ENCODE measurements at places on chromosomes 1 and 21.
A peak's percentile ranks its signal among the peaks of the same experiment; 100 is the strongest.

GRCh38 chr1:19345391-19345790 lies 33.3 kb downstream of the SLC66A1 start:
- no peaks in the 10 kb centered on the region for H3K4me1 ChIP-seq
- H3K27me3 ChIP-seq = no peaks in the 10 kb centered on the region
- H3K4me3 ChIP-seq = no peak overlapping the region
- peaks cover 13% of the 10 kb centered on the region for H3K36me3 ChIP-seq

GRCh38 chr1:12756768-12757413 lies 10.9 kb downstream of the CFAP107 start:
- no peaks in the 10 kb centered on the region for H3K4me1 ChIP-seq
- DNase-seq = no peak
- H3K36me3 ChIP-seq = no peaks in the 10 kb centered on the region
- no peak overlapping the region for H3K4me3 ChIP-seq

- no peak overlapping the region for H3K27ac ChIP-seq
- no peaks in the 10 kb centered on the region for H3K4me1 ChIP-seq
These were observed 452.9 kb upstream of the BEND5 start for GRCh38 chr1:49229555-49229954.

DNA sequence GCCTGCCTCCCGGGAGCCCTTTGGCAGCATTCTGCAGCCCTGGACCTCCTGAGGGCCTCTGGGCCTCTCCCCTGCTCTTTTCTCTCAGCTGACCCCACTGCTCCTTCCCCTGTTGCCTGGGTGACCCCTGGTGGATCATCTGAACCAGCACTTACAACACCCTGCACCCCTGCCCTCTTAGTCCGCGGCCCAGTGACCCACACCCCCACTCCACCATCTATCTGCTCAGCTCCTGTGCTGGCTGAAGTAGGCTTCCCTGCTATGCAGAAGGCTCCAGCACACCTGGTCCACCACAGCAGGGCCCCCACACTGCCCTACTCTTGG lies 74.0 kb downstream of the DMRTA2 start:
- no peak overlapping the region for H3K4me3 ChIP-seq
- H3K27me3 ChIP-seq = no peaks in the 10 kb centered on the region
- no peak overlapping the region for H3K27ac ChIP-seq
- no peak for DNase-seq

DNA sequence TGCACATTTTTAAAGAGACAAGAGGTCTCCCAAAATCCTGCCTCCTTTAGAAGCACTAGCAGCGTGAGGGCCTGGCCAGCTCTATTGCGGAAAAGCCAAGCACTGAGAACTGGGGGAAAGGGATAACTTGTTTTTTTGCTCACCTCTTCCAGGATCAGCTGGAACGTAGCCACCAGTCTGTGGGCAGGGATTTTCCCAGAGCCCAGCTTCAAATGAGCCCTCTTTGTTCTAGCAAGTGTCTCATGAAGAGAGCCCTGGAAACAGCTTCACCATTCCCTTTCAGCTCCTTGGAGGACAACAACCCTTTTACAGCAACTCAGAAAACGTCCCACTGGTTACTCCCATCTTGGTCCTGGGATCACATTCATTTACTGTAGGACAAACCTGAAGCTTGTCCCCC lies 195.4 kb downstream of the LMX1A start:
- H3K4me3 ChIP-seq = no peak overlapping the region
- H3K36me3 ChIP-seq = no peaks in the 10 kb centered on the region
- H3K27me3 ChIP-seq = no peaks in the 10 kb centered on the region
- H3K27ac ChIP-seq = no peak overlapping the region

GRCh38 chr1:44775930-44776729 lies 790 bp downstream of the RPS8 start:
- H3K36me3 ChIP-seq = peaks cover 14% of the 10 kb centered on the region
- peak; percentile 37 for DNase-seq
- no peaks in the 10 kb centered on the region for H3K27me3 ChIP-seq
- peaks cover 2% of the 10 kb centered on the region for H3K4me1 ChIP-seq

GRCh38 chr21:36354918-36355680 lies 30.1 kb upstream of the CHAF1B start:
- H3K4me3 ChIP-seq = no peak overlapping the region
- no peak overlapping the region for H3K27ac ChIP-seq
- H3K4me1 ChIP-seq = no peaks in the 10 kb centered on the region
- DNase-seq = no peak
- H3K27me3 ChIP-seq = no peaks in the 10 kb centered on the region

DNA sequence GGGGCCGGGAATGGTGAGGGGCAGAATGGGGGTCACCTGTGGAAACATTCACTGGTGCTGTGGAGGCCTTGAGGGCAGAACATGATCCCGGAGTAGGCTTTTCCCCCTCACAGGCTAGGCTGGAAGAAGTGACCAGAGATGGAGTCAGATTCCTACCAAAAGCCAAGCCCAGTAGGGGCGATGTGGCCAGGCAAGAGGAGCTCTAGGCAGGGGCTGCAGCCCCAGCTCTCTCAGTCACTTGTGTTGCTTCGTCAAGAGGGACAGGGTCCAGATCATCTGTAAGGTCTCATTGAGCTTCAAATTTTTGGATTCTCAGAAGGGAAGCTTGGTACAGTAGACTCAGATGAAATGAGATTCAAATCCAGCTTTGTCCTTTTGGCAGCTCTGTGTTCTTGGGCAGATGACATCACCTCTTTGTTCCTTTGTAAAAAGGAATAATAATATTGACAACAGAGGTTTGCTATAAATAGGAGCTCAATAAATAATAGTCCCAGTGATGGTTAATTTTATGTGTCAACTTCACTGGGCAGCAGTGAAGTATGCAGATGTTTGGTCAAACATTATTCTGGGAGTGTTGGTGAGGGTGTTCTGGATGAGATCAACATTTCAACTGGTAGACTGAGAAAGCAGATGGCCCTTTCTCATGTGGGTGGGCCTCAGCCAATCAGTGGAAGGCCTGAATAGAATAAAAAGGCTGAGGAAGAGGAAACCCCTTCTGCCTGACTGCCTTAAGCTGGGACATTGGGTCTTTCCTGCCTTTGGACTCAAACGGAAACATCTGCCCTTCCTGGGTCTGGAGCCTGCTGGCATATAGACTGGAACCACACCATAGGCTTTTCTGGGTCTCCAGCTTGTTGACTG lies 324.7 kb upstream of the USP24 start:
- no peaks in the 10 kb centered on the region for H3K4me1 ChIP-seq
- H3K27me3 ChIP-seq = no peaks in the 10 kb centered on the region
- no peaks in the 10 kb centered on the region for H3K36me3 ChIP-seq
- DNase-seq = no peak
- no peak overlapping the region for H3K4me3 ChIP-seq
- H3K27ac ChIP-seq = no peak overlapping the region

DNA sequence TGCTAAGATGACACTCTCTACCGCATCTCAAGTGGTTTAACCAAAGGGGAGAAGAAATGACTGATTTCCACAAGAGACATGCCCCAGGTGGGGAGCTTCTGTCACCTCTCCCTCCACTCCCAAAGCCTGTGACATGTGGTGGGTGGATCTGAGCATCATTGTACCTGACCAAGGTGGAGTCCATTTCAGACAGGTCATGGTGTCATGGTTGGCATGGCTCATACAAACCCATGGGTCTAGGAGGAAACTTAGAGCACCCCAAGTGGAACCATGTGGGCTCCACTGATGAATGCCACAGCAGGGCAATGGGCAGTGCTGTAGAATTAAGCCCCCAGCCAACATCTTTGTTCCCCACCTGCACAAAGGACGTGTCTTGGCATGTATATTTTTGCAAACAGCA lies 131.5 kb upstream of the EDN2 start:
- no peaks in the 10 kb centered on the region for H3K4me1 ChIP-seq
- no peaks in the 10 kb centered on the region for H3K27me3 ChIP-seq
- no peak overlapping the region for H3K4me3 ChIP-seq
- DNase-seq = no peak
- no peak overlapping the region for H3K27ac ChIP-seq
- no peaks in the 10 kb centered on the region for H3K36me3 ChIP-seq

DNA sequence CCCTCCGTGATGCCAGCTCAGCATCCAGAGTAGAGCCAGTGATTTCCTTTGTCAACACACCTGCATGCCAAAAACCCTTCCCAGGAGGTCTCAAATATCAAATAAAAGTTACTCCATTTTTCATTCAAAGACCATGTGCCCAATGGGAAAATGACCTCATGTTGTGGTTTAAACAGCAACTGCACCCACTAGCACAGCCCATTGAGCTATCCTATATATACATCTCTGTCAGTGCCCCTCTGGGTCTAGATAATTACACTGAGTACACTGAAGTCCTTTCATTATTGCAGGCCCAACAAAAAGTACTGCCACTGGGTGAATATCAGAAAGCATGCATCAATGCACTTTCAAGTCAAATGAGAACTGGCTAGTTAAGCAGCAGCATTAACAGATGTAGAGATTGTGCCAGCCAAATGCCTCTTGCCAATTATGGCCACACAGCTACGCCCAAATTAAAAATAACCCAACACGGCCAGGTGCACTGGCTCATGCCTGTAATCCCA lies 117.7 kb downstream of the SLC45A1 start:
- no peak overlapping the region for H3K4me3 ChIP-seq
- no peaks in the 10 kb centered on the region for H3K27me3 ChIP-seq
- H3K4me1 ChIP-seq = peaks cover 4% of the 10 kb centered on the region
- H3K36me3 ChIP-seq = no peaks in the 10 kb centered on the region

DNA sequence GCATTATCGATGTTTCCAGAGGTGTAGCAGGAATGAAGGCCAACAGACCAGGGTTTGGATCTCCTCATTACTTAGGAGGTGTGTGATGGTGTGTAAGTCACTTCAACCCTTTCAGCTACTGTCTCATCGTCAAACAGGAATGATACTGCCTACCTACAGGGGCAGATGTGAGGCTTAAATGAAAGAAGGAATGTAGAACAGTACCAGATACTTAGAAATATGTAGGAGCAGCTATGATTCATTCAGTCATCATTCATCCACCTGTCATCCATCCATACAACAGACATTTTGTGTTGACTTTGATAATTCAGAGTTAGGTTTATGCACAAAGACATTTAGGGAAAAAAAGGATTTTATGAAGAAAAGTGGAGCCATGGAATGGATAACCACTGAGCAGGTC lies 486.9 kb upstream of the DAB1 start:
- no peaks in the 10 kb centered on the region for H3K4me1 ChIP-seq
- H3K36me3 ChIP-seq = no peaks in the 10 kb centered on the region
- H3K27me3 ChIP-seq = no peaks in the 10 kb centered on the region
- no peak for DNase-seq
- H3K4me3 ChIP-seq = no peak overlapping the region

- no peaks in the 10 kb centered on the region for H3K27me3 ChIP-seq
- no peak for DNase-seq
- H3K4me1 ChIP-seq = no peaks in the 10 kb centered on the region
- no peak overlapping the region for H3K4me3 ChIP-seq
- no peaks in the 10 kb centered on the region for H3K36me3 ChIP-seq
These were observed 1.7 kb downstream of the KRTAP10-8 start for GRCh38 chr21:44613386-44614155.

- H3K27ac ChIP-seq = no peak overlapping the region
- H3K27me3 ChIP-seq = no peaks in the 10 kb centered on the region
- H3K36me3 ChIP-seq = no peaks in the 10 kb centered on the region
- DNase-seq = peak; percentile 65
- no peaks in the 10 kb centered on the region for H3K4me1 ChIP-seq
These were observed 55.1 kb downstream of the RBM11 start for GRCh38 chr21:14271053-14271452.

DNA sequence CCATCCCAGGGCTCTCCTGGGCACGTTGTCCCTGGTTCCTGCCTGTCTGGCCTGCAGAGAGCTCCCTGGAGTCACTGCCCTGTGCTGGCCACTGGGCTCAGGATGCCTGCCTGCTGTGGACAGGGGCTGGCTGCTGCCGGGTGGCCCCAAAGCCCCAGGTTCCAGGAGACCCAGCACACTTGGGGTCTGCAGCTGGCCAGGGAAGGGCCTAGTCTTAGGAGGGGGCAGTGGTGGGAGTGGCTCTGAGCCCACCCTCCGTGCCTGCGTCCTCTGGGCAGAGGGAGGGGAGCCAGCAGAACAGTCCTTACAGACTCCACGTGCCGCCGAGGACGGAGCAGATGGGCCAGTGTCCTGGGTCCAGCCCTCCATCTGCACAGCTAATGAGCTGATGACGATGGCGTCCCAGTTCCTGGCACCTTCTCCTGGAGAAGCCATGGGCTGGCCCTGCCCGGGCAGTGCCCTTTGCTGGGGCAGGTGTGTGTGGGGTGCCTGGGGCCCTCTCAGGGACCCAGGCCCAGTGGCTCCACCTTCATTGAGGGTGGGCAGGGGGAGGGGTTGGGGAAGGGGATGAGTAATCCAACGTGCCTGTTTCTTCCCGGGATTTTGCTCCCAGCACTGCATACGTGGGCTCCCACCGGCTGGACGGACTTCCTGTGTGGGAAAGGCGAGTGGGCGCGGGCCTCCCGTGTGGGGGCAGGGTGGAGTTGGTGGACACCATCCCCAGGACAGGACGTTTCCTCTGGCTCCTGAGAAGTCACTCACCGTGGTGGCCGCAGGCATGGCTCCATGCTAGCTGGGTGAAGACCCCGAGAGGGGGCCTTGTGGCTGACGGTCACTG lies 6.8 kb upstream of the PLCH2 start:
- H3K4me1 ChIP-seq = no peaks in the 10 kb centered on the region
- H3K36me3 ChIP-seq = no peaks in the 10 kb centered on the region
- no peak overlapping the region for H3K27ac ChIP-seq
- no peaks in the 10 kb centered on the region for H3K27me3 ChIP-seq
- no peak overlapping the region for H3K4me3 ChIP-seq

- no peaks in the 10 kb centered on the region for H3K27me3 ChIP-seq
- no peak for DNase-seq
- H3K27ac ChIP-seq = no peak overlapping the region
- H3K4me1 ChIP-seq = peaks cover 7% of the 10 kb centered on the region
- H3K4me3 ChIP-seq = no peak overlapping the region
These were observed 19.7 kb downstream of the FGGY start for GRCh38 chr1:59316497-59317128.

DNA sequence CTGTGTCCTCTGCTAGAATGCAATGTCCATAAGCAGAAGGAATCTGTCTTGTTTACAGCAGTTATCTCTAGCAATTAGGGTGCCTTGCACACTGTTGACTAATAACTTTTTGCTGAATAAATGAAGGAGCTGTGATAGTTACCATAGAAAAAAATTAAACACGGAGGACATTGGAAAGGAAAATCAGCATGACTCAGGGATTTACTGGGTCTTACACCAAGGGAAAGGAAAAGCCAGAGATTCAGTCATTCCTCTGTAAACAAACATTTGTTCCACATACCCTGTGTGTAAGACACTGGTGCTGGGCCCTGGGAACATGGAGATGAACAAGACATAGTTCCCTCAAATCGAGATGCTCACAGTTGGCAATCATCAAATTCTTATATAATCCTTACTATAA lies 183.3 kb downstream of the PTGER3 start:
- no peak overlapping the region for H3K4me3 ChIP-seq
- H3K36me3 ChIP-seq = no peaks in the 10 kb centered on the region
- H3K27ac ChIP-seq = no peak overlapping the region
- no peaks in the 10 kb centered on the region for H3K4me1 ChIP-seq
- DNase-seq = no peak

GRCh38 chr1:243345205-243345604 lies 89.4 kb downstream of the SDCCAG8 start:
- H3K27me3 ChIP-seq = no peaks in the 10 kb centered on the region
- H3K4me3 ChIP-seq = no peak overlapping the region
- H3K27ac ChIP-seq = no peak overlapping the region
- H3K36me3 ChIP-seq = no peaks in the 10 kb centered on the region
